ENCODE measurements at places on chromosomes 6 and 20.

- DNase-seq, result no peak
These were observed 37.5 kb downstream of the CARMIL1 start for GRCh38 chr6:25316626-25317025.

GRCh38 chr20:46624946-46625345 lies 26.3 kb downstream of the SLC13A3 start:
- DNase-seq, result no peak

DNA sequence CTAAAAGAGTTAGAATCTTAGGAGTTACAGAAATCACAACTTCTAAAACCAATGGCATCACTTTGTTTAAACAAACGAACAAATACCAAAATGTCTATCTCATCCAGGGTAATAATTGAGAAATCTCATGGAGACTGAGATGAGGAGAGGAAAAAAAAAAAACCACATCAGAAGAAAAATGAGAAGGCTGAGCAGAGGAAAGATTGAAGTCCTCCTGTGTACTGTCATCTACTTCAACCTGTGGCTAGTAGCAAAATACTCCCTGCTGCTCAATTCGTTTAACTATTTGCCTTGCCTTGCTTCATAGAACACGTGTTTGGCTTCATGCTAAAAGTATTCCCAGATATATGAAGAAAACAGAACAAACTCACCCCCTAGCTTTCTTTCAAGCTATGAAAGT lies 143.7 kb downstream of the PDE10A start:
- DNase-seq, result no peak

GRCh38 chr6:138339024-138339423 lies 38.7 kb upstream of the SMIM28 start:
- no peak for DNase-seq

- DNase-seq, result no peak
These were observed 39.9 kb upstream of the RNF8 start for GRCh38 chr6:37313723-37314486.

DNA sequence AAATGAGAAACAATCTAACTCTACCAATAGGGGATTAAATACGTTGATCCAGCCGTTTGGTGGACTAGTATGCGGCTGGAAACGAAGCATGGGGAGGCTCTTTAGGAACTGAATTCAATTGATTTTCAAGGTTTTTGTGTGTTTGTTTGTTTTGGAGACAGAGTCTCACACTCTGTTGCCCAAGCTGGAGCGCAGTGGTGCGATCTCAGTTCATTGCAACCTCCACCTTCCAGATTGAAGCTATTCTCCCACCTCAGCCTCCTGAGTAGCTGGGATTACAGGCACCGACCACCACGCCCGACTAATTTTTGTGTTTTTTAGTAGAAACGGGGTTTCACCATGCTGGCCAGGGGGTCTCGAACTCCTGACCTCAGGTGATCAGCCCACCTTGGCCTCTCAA lies 7.1 kb downstream of the CNPY3 start:
- DNase-seq, result no peak

DNA sequence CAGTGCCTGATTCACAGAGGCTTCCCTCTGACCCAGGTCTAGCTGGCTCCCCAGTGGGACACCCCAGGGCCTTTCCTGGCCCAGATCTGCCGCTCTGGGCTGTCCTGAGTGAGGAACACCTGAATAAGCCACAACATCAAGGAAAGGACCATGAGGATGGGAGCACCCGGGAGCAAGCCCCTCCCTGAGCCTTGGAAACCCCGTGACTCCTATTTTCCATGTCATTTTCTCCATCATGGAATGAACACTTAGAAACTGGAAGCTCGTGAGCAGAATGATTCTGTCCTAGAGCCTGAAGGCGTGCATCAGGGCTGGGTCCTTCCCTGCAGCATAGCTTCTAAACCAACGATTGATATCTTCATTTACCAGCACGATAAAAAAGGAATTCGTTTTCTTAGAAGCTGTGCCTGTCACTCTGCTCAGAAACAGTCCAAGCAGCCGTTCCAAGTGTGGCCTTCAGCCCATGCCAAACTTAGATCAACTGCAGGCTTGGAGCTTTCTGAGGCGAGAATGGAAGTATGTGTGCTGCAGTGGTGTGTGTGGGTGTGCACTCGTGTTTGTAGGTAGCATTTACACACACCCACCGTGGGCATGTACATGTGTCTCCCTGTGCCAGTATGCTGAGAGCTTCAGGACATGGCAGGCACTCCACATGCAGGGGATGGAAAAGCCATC lies 83.2 kb upstream of the FOXC1 start:
- no peak for DNase-seq

DNA sequence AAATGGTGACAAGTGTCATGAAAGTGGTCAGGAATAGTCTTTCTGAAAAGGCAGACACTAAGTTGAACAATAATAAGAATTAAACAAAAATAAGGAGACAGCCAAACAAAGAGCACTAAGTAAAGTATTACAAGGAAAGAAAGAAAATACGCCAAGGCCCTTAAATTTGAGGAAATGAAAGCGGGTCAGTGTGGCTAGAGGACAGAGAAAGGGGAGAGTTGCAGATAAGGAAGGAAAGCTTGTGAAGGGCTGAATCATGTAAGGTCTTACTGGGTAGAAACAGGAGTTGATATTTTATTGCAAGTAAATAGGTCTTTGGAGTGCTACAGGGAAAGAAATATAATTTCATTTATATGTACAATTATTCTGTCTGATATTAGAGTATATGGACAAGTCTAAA lies 732.1 kb downstream of the EPHA7 start:
- DNase-seq, result no peak

- DNase-seq, result peak; percentile 51
These were observed 14.1 kb upstream of the TENT5A start for GRCh38 chr6:81766482-81767069.

- DNase-seq, result no peak
These were observed 421.9 kb downstream of the PREX1 start for GRCh38 chr20:48405909-48406308.

DNA sequence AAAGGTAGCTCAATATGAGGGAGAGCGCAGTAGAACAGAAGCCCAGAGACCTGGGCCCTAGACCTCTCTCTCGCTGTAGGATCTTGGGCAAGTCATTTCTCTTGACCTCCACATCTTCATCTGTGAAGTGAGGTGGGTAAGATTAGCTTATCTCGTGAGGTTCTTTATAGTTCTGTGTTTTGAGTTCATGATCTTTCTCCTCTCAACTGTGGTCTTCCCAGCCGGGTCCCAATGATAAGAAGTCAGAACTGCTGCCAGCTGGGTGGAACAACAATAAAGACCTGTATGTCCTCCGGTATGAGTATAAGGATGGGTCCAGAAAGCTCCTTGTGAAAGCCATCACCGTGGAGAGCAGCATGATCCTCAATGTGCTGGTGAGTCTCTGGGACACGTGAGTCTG lies 6.9 kb downstream of the PSMF1 start:
- peak; percentile 93 for DNase-seq

DNA sequence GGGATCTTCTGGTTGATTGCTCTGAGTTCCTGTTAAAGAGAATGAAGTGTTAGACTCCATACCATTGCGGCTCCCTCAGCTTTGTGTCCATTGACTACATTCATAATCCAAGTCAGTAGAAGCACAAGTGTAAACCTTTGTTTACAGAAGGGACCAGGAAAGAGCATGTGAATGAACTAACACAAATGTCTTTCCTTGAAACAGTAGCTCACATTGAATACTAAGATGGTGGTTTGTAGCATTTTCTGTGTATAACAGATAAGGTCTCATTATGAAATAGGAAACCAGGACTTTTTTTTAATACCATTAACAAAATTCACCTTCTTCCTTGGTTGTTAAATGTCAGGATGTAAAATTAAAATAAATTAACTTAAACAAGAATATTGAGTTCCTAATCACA lies 8.4 kb downstream of the STXBP5 start:
- no peak for DNase-seq

- no peak for DNase-seq
These were observed 11.1 kb downstream of the CSNK2A1 start for GRCh38 chr20:532530-532929.

DNA sequence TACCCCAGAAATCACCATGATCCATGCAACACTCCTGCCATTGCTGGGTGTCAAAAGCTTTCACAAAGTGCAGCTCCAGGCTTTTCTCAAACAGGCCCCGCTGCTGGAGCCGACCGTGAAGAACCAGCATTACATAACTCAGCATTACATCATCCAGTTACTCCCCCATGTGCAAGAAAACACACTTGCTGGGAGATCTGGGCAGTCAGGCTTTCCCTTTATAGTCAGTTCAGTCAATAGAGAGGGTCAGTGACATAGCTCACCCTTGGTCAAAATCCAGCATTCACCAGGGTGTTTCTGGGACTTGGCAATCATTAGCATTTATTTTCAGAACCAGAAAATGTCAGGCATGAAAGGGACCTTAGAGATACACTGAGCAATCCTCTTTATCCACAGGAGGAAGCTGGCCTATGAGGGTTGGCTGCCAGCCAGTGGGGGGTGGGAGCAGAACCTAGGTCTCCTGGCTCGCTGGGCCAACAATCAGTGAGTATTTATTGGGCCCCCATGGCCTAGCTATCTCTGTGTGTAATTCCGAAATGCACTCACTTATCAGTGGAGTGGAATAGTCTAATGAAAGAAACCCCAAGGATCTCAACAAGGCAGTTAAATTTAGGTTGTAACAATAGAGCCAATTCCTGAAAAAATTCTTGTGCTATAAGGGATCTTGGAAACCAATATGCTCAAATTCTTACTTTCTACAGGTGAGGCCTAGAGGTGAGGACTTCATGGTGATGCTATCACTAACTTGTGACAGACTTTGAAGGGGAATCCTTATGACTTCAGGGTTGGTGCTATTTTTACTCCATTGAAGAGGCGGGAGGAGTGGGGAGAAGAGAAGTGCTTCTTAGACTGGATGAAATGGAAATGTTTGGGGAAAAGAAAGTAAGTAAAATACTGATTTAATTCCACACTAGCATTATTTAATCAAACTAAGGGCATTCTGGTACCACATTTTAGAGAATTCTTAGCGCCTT lies 54.6 kb downstream of the LYRM4 start:
- DNase-seq, result no peak

- no peak for DNase-seq
These were observed 62.7 kb upstream of the HDAC2 start for GRCh38 chr6:114033606-114034005.

DNA sequence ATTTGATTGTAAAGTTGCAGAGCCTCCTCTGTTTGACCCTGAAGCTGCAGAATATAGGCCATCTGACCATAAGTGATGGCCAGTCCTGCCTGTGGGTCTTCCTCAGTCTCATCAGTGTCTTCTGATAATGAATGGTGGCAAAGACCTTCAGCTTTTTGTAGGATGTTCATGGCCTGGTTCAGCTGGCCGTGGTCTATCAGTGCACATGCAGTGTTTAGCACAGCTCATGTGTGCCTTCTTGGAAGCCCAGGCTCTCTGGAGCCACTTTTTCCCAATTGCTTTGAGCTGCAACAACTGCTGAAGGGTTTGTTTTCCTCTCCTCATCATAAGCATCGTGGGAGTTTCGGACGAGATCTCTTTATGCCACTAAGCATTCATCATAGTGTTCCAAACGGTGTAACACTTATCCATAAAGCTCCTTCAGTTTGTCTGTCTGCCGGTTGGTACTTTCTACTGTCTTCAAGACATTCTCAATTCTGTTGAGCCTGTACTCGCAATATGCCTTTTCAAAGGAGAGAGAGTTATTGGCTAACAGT lies 70.1 kb upstream of the TULP4 start:
- DNase-seq, result no peak

GRCh38 chr20:32360333-32360634 lies 2.2 kb downstream of the ASXL1 start:
- no peak for DNase-seq

GRCh38 chr6:90811596-90812226 lies 224.8 kb upstream of the MAP3K7 start:
- no peak for DNase-seq

DNA sequence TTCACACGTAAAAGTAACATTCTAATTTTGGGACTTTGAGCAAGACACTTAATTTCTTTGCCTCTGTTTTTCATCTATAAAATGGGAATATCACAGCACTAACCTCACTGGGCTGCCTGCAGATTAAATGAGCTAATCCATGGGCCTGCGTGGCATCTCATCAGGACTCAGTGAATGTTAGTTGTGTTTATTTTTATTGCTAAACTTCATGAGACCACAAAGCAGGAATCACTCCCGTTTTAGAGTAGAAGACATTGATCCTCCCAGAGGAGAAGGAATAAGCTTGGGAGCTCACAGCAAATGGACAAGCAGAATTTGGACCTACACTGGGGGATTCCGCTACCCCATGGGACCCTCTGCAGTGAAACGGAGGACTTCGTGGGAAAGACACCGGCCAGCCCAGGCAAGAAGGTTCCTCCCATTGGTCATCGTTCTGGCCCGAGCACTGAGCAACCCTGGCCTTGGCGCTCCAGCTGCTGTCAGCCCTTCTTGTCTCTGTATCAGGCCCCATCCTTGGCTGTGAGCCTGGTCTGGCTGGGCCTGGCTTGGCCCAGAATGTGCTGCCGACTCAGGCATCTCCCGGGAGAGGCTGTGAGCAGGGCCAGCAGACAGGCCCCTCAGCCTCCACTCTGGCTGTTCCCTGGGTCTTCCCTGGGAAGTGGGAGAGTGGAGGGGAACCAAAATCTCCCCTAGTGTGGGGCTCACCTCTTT lies 79.8 kb downstream of the NFATC2 start:
- no peak for DNase-seq

DNA sequence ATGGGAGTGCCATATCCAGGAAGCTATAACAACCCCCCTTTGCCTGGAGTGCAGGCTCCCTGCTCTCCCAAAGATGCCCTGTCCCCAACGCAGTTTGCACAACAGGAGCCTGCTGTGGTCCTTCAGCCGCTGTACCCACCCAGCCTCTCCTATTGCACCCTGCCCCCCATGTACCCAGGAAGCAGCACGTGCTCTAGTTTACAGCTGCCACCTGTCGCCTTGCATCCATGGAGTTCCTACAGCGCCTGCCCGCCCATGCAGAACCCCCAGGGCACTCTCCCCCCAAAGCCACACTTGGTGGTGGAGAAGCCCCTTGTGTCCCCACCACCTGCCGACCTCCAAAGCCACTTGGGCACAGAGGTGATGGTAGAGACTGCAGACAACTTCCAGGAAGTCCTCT lies 56.7 kb upstream of the TMEM181 start:
- DNase-seq, result no peak

DNA sequence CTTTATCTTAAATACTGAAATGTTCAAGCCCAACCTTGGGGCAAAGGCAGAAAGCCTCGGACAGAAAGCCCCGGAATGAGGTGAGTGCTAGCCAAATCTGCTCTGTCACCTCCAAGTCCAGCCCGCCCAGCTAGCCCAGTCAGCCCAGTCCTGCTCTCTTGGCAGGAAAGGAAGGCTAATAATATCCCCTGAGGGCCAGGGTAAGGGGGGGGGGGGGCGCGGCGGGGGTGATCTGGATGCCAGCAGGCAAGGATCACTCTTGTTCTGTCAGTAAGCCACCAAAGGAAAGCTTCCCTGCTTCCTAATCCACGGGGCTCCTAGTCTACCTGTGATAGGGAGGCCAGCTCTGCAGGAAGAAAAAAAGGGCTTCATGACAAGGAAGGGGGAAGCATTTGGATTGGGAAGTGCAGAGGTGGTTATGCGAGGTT lies 1.1 kb downstream of the NDRG3 start:
- DNase-seq, result no peak

DNA sequence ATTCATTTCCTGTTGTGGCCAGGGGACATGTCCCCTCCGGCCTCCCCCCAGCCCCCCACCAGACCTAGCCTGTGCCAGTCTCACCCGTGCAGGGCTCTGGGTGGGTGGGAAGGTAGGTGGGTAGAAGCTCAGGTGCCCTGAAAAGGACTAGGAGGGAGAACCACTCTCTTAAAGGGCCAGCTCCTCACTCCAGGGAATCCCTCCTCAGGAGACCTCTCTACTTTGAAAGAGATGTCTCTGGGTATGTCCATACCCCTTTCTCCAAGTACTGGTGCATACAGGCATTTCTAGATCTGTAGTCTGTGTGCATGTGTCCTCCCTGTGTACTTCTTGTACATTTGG lies 60.8 kb upstream of the EPB41L1 start:
- DNase-seq, result no peak

GRCh38 chr6:113734982-113735381 lies 122.2 kb upstream of the MARCKS start:
- DNase-seq, result no peak

Measured in hematopoietic multipotent progenitor cell treated with erythropoietin and hydrocortisone succinate and interleukin-3 and kit ligand, for 8 days (in vitro differentiated cells).